ENCODE measurements at places on chromosomes 4 and X.

- DNase-seq: no peak
Measured at GRCh38 chr4:82905205-82905604, 4.7 kb downstream of the THAP9 start.

DNA sequence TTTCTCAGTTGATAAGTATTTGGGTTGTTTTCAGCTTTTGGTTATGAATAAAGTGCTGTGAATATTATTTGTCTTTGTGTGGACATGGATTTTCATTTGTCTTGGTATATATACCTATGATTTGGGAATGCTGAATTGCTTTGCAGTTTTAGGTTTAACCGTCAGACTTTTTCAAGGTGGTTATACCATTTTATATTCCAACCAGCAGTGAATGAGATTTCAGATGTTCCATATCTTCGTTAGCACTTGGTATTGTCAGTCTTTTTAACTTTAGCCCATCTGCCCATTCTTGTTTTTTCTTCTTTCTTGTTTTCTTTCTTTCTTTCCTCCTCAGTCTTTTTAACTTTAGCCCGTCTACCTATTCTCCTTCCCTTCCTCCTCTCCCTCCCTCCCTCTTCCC lies 106.0 kb downstream of the KDM6A start:
- DNase-seq: no peak

DNA sequence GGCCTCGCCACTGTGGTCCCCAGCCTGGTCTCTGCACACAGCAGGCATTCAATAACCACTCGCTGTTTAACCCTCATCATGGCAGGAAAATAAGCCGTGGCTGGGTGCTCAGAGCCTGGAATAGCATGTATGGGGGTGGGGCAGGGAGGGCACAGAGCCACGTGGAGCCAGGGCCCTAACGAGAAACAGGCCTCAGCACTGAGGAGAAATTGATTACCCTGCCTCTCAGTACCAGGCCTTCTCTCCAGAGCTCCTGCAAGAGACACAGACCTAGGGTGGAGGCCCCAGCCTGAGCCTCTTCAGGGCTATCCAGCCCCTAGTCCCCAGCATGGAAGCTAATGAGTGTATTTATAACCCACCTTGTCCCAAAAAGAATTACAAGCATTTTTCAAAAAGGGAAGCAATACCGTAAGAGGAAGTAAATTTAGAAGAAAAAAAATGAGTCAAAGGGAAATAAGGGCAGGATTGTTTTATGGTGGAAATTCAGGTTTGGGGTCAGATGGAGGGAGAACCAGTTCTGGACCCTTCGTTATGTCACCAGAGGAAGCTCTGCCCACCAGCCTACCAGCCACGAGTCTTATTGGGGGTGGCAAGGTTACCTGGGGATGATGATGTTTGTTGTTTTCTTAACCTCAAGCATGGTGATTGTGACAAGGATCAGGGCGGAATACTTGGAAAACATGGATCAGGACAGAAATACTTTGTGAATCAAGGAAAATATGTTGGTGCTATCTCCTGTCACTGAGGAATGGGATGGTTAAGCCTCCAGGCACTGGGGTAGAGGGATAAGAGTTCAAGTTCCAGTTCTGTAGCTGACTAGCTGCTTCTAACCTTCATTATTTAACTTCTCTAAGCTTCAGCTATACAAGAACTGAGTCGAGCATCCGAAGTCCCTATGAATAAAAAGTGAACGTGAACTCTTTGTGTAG lies 101.9 kb upstream of the RBPJ start:
- DNase-seq: no peak

DNA sequence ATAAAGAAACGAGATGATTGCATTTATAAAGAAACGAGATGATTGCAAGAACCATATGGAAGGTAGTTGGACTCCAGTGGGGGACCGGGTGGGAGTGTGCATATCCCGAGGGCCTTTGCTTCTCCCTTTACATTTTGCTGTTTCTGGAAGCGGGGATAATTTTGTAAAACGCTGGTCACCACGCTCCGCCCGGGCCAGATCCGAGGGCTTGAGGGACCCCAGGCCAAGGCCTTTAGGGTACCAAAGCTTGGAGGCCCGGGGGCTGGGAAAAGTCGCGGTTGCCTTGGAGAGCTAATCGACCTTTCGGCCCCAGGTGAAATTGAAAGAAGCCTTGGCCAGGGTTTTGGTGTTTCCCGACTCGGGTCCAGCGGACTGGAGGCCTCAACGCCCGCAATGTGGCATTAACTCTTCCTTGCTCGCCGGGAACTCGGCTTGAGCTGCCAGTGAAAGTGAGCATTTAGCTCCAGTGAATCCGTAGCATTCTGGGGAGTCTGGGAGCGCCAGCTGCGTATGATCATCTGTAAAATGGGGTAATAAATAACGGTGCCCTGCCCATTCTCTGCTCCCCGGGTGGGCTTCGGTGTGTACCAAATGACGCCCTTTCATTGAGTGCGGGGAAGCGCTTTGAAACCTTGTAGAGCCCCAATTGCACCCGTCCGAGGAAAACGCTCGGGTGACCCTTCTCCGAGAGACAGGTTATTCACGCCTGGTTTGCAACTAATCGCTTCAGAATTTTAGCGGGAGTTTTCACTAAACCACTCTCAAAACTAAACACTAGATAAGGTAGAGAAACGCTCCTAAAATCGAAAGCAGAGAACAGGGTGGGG lies 4.5 kb downstream of the NKX3-2 start:
- DNase-seq: no peak

DNA sequence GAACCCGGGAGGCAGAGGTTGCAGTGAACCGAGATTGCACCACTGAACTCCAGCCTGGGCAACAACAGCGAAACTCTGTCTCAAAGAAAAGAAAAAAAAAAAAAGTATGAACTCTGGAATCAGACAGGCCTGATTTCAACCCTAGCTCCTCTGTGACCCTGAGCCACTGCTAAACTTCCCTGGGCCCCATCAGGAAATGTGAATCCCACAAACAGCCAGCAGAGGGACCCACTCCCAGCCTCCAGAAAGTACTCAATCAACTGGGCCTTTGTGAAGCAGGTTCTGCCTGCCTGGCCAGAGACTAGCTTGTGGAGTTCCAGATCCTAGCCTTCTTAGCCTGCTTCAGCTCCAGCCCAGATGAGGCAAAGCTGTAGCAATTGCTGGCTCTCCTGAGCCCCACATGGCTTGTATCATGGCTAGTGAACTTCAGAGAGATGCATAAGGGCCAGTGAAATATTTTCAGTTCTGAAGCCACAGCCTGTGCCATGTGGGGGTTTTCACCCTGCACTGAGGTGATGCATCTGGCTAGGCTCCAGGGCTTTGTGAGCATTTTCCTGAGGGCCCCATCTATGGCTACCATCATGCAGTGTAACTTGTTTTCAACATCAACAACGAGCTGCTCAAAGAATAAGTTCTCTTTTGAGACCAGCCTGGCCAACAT lies 7.2 kb upstream of the IDS start:
- no peak for DNase-seq

DNA sequence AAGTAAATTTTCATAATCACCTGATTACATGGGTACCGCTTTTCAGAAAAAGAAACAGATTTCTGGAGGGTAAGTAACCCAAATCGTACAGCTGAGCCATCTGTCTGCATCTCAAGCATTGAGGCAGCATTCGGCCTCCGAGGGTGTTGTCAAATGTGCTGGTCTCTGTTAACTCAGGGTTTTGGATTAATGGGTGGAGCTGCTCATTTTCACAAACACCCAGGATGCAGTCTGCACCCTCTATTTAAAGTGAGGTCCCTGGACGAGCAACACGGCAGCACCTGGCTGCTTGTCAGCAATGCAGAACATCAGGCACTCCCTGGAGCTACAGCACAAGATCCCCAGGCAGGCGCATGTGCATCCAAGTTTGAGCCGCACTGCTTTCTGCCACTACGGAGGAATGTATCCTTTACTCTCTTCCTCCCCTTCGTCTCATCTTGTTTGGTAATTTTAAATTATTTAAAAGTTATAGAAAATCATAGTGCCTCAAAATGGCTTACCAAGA lies 24.7 kb upstream of the NAP1L5 start:
- no peak for DNase-seq

GRCh38 chrX:46376246-46376885 lies 168.9 kb downstream of the ZNF674 start:
- DNase-seq: no peak

DNA sequence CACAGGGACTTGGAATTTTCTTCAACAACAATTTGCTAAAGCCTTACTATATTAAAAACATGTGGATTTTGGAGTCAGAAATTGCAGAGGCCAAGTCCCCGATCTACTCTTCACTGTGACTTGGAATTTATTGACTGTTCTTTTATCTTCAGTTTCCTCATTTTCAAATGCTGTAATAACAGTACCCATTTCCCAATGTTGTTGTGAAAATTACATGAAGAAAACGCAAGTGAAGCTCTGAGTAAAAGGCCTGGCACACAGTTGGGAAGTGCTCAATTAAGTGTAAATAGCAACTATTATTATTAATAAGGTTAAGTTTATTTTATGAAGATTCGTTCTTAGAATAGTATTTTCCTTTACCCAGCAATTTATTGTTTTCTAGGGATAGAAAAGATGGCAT lies 15.7 kb downstream of the STBD1 start:
- DNase-seq: no peak

DNA sequence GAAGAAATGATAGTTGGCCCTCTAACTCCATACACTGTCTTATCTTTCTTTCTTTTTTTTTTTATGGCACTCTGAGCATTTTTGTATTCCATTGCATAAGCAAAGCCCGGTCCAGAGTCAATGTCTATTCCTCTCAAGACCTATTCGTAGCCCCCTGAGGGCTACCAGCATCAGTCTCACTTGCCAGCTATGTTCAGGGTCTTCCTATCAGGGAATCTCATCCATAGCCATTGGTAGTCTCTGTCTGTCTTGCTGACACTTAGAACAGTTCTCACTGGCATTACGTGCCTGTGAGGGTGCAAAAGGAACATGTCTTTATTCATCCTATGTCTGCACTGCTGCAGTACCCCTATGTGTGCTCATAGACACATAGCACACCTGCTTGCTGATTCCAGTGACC lies 51.0 kb downstream of the BMP2K start:
- DNase-seq: no peak

GRCh38 chr4:10690185-10690907 lies 5.8 kb upstream of the CLNK start:
- no peak for DNase-seq

DNA sequence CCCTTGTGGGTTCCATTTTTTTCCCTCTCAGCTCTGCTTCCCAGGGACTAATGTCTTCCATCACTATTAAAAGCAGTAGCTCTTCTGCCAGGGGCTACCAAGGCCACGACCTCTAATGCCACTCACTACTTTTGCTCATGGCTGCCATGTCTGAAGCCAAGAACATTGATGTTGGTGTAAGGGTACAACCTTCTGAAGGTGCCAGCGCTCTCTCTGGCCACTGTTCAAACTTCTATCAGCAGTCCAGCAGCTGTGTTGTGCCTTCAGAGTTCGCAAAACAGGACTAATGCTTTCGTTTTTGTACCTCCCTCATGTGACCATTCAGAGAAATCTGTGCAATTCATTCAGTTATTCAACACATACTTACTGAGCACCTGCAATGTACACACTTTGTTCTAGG lies 121.5 kb upstream of the ENPEP start:
- DNase-seq: no peak

GRCh38 chr4:111492496-111492895 lies 652.8 kb upstream of the FAM241A start:
- DNase-seq: no peak

DNA sequence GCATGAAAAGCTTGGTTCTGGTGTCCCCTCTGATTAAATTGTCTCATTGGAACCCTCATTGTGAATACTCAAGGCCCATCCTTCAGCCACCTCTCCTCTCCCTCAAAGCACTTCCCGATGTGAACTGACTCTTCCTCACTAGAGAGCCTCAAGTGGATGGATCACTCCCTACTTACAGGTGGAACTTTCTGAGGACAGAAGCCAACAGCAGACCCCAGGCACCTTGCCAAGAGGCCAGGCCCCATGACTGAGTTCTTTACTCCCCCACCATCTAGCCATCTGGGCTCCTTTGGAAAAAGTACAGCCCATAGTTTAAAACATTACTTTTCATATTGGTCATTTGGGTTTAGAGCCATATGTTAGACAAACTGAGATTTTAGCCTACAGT lies 224.1 kb downstream of the SHROOM3 start:
- no peak for DNase-seq

- DNase-seq: no peak
Measured at GRCh38 chr4:71189471-71189870, 149.3 kb upstream of the SLC4A4 start.

GRCh38 chr4:139234253-139234652 lies 45.8 kb downstream of the MGARP start:
- DNase-seq: no peak

DNA sequence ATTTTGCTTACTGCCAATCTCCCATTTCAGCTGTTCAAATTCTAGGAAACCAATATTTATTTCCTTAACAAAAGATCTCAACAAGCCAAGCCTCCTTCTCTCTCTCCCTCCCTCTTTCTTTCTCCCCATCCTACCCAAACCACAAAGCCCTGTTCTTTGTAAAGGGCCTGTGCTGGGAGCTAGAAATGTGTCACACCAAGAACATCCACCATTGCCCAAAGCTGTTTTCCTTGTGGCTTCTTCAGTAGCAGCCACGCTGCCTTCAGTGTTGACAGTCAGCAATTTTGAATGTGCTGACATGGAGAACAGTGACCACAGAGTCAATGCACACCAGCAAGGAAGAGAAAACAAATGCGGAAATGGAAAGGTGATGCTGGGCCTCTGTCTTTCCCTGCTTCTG lies 203.0 kb downstream of the MAML3 start:
- DNase-seq: no peak

DNA sequence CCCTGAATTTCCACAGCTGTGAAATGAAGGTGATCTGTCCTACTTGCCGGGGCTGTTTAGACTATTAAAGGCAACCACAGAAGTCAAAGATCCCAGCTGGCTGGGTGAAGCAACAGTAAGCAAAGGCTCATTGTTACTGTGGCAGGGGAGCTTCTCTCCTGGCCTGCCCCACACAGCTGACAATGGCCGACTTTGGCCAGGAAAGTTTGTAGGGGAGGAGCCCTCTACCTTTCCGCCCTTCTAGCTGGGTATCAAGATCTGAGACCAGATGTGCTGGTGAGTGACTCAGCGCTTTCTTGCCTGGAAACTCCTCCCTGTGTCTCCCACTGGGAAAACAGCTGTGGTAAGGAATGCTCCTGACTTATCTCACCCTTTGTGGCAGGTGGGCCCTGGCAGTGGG lies 21.1 kb downstream of the RASSF6 start:
- no peak for DNase-seq

GRCh38 chr4:51995647-51996220 lies 24.4 kb downstream of the LRRC66 start:
- no peak for DNase-seq

DNA sequence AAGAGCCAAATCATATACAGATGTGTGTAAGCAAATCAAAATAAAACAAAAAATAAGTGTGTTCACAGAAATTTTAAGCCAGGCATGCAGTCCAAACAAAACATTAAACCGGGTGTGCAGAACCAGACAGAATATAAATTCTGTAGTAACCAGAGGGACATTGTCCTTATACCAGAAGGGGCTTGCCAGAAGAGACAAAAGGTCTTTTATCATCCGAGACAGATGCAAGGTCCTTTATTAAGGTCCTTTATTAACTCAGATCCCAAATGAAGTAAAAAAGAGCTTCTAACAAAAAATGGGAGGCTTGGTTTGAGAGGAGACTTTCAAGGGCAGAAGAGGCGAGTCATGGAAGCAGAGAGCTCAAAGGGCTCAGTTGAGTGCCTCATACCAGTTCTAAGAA lies 59.2 kb downstream of the RGS12 start:
- no peak for DNase-seq

- no peak for DNase-seq
Measured at GRCh38 chrX:39835776-39836175, 262.0 kb downstream of the BCOR start.

- no peak for DNase-seq
Measured at GRCh38 chrX:2692221-2693112, 1.4 kb downstream of the CD99 start.

GRCh38 chrX:21666679-21667078 lies 8.5 kb upstream of the KLHL34 start:
- DNase-seq: no peak
